ENCODE measurements at places on chromosomes 2 and 18.
A peak's percentile ranks its signal among the peaks of the same experiment; 100 is the strongest.

GRCh38 chr2:101733257-101733993, 35.9 kb downstream of the MAP4K4 start:
- DNase-seq = no peak

- no peak for DNase-seq
These were observed 1171.1 kb upstream of the CRIM1 start for GRCh38 chr2:35184471-35184870.

- DNase-seq = no peak
These were observed 42.8 kb downstream of the RAMP1 start for GRCh38 chr2:237901932-237902850.

GRCh38 chr18:59271606-59272220, 1.5 kb downstream of the RAX start:
- no peak for DNase-seq

- no peak for DNase-seq
These were observed 271.3 kb downstream of the MREG start for GRCh38 chr2:215742021-215742420.

DNA sequence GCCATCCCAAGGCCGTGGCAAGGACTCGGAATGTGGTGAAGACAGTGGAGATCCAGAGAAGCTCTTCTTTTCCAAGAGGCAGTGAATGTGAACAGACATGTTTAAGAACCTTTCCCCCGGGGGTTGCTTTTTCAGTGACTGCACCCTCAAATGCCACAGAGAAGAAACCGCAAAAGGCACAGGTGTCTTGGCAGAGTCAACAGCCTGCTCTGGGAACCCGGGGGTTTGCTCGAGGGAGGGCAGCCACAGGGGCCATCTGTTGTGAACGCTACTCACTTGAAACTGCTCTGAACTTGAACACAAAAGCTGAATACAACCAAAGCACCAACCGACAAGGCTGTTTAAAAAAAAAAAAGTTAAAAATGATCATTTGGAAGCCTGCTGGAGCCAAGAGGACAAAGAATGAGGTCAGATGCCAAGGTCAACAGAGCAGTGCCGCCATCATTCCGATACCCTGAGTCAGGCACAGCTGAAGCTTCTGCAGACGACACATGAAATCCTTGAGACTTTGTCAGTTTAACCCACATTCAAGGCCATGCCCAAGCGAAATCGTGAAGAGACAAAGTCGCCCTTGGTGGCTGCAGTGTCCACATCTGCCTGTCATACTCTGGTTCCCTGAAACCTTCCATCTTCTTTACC, 47.4 kb downstream of the PSMG2 start:
- DNase-seq = peak; percentile 64

DNA sequence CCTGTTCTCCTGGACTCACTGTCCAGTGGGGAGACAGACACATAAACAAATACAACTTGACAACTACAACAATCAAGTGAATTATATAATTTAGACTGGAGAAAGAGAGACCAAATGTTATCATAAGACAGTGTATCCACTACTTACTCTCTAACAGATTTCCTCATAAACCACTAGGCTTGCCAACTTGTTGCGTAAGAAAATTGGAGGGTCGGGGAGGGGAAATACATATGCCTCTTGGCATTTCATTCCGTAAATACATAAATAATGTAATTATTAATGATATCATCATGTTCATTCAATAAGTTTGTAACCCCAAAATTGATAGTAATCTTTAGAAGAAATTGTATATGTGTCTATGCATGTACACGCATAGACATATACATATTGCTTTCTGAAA, 14.9 kb downstream of the RAB6D start:
- DNase-seq = no peak

- DNase-seq = no peak
These were observed 25.2 kb upstream of the ASB1 start for GRCh38 chr2:238401551-238401950.

- DNase-seq = no peak
These were observed 948.2 kb upstream of the FAM98A start for GRCh38 chr2:34547340-34547739.

GRCh38 chr2:5729416-5729815, 37.2 kb downstream of the SOX11 start:
- DNase-seq = no peak

DNA sequence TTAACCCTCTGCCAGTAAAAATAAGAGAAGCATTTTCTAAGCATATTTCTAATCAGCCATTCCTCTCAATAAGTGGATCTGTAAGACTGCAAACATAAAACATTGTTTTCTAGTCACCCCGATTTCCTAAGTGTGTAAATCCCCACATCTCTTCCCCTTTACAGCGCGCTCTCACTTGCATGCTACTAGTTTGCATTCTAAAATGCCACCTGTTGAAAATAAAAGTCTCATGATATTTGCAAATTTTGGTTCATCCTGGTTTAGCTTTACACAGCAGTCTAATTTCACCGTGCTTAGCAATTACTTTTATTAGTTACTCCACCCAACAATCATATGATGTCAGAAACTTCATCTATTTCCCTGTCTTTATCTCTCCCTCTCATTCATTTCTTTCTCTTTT, 1230.7 kb upstream of the ZEB2 start:
- no peak for DNase-seq

DNA sequence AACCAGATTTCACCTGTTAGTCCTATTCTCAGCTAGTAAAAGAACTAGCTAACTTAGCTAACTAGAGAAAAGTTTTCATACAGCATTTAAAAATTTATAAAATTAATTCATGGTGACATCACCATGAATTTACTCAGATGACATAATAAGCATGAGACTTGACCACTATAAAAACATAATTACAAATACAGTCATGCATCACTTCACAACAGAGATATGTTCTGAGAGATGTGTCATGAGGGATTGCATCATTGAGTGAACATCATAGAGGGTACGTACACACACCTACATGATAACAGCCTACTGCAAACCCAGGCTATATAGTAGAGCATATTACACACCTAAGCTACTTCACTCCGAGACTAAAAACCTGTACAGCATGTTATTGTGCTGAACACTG, 481.3 kb upstream of the CHAC2 start:
- no peak for DNase-seq

GRCh38 chr2:120836281-120836680, 100.6 kb downstream of the GLI2 start:
- DNase-seq = no peak

- DNase-seq = no peak
These were observed 104.4 kb upstream of the SOX11 start for GRCh38 chr2:5587766-5588165.

GRCh38 chr18:23912356-23912755, 102.2 kb upstream of the TTC39C start:
- no peak for DNase-seq

GRCh38 chr2:39243469-39244123, at the start of gene CDKL4:
Gene CDKL4 (minus strand): TSS chr2:39243970.
- no peak for DNase-seq

DNA sequence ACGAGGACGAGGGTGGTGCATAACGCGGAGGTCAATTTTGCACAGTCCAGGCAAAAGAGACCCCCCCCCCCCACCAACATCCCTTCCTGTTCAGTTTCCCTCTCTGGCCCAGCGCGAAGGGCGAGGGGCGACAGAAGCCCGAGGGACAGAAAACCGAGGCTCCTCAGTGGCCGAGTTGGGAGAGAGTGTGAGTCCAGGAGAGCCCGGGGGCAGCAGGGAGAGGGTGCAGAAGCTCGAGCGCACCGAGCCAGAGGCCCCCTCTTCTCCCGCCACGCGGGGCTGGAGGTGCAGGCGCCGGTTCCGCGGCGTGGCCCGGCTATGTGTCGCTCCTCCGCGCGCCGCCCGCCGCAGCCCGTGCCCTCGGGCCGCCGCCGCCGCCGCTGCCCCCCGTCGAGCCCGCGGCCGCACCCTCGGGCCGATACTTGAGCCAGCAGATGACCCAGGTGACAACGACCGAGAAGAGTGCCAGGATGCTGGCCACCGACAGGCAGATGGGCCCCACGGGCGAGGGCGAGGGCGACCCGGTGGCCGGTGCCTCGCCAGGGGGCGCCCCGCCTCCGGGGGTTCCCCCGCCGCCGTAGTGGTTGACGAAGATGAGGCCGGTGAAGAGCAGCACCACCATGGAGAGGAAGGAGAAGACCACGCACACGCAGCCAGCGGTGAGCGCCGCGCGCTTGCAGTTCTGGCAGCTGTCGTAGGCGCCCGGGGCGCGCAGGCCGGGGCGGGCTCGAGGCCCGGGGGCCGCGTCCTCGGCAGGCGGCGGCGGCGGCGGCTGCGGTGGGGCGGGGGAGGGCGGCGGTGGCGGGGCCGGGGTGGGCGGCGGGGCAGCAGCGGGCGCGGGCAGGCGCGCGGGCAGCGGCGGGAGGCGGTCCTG, 20.2 kb upstream of the PAX3 start:
- DNase-seq = no peak

- DNase-seq = no peak
These were observed 134.4 kb upstream of the SEC11C start for GRCh38 chr18:59005262-59005661.

DNA sequence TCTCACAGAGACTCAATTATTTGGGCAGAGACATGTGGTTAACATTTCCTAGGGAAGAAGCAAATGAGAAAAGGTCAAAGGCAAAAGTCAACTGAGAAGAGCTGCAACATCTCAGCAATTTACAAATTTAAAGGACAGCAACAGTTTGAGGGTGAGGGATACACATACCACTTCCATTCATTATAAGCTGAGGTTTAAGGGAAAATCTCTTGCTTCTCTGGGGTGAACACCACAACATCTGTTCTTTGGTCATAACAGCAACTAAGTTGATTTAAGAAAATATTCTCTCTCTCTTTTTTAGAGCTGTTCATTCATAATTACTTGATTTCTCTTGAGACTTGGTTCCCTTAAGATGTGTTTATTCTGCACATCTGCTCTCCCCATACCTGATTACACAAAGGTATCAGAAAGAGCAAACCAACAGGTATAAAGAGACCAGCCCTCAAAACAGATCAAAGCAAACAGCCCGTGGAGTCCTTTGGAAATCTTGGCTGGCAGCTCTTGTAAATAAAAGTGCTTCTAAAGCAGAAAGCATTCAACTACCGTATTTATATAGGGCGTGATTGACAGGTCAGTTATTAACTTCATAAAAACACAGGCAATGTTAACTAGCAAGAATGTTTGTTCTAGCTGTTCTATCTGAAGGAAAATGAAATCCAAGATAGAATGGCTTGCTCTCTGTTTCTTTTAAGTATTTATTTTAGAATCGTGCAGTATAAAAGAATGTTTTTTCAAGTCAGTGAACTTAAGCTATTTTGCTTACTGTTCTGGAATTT, 132.8 kb downstream of the THADA start:
- no peak for DNase-seq

- DNase-seq = no peak
These were observed 97.6 kb upstream of the SLC39A10 start for GRCh38 chr2:195559431-195559914.

DNA sequence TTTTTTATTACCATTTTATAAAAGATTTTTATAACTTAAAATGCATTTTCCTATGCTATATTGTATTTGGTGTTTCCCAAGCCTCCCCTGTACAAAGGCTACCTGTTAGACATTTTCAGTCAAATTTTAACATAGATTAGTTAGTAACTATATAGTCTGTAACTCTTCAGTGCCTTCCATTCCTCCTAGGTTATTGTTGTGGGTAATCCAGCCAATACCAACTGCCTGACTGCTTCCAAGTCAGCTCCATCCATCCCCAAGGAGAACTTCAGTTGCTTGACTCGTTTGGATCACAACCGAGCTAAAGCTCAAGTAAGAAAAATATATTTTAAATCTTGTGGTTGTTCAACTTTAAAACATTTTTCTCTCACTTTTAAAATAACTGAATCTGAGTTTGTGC, 10.2 kb downstream of the MDH1 start:
- DNase-seq = no peak

DNA sequence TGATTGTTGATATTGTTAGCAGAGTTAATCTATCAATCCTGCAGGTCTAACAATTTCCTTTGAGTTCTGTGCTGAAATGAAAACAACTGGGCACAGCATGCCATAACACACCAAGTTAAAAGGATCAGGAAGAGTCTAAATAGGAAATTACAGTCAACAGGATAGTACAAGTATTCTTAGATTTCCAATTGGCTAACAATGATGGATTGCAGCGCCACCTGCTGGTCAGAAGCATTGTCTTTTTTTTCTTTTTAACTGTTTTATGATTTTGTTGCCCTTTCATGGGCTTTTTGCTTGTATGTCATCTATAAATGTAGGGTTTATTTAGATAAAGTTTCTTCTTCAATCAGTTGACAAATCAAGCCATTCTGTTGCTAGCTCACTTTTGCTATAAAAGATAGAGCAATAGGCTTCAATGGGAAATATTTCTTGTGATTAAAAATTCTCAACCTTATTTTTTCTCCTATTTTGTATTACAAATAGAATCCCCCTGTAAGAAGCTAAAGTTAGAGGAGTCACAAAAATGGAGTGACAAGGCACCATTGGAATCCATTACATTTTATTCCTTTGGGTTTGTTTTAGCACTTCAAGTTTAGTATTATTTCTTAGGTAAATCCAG, 40.8 kb upstream of the RPRM start:
- no peak for DNase-seq

GRCh38 chr18:45890606-45891005, 65.1 kb downstream of the SIGLEC15 start:
- no peak for DNase-seq

- DNase-seq = no peak
These were observed 34.7 kb upstream of the TPO start for GRCh38 chr2:1378456-1379150.

GRCh38 chr18:23137788-23138216, 2.5 kb downstream of the CABLES1 start:
- DNase-seq = no peak

- no peak for DNase-seq
These were observed 8.9 kb upstream of the OSR1 start for GRCh38 chr2:19367326-19367725.

- no peak for DNase-seq
These were observed 276.3 kb downstream of the TSN start for GRCh38 chr2:122031544-122032263.
